ENCODE measurements at places on chromosomes 4 and X.
A peak's percentile ranks its signal among the peaks of the same experiment; 100 is the strongest.

DNA sequence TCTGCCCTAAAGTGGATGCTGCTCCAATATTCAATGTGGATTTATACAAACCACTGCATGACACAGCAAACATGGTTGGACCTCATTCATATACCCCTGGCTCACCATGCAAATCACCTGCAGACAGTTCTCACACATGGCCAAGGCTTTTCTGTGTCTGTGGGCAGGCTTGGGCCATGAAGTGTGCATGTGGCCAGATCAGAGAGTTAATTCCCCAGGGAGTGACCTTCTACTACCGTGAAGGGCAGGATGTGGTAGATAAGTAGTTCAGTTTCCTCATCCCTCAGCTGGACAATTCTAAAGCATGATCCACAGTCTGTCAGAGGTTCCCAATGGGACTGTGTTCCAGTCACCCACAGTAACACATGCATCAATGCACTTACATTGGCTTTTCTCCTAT, 24.6 kb upstream of the BCLAF3 start:
- DNase-seq, result no peak

GRCh38 chr4:123832173-123833026, 435.8 kb downstream of the SPRY1 start:
- DNase-seq, result no peak

DNA sequence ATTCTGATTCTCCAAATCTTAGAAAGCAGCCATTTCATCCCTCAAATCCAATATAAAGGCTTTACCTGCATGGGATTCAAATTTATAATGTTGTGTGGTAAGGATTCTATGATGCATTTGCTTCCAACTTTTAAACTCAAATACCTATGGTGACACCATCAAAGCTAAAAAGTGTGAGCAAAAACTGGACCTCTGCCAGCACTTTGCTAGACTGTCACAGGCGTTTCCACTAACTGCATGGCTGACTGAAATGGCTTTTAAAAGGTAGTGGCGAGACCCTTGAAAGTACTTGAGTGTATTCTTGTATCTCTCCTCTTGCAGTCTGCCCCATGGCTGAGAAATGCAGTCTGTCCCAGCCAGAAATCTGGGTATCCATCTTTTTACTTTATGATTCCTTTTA, 169.4 kb downstream of the AMELX start:
- no peak for DNase-seq

GRCh38 chr4:140703463-140703862, 52.7 kb downstream of the TBC1D9 start:
- DNase-seq, result no peak

DNA sequence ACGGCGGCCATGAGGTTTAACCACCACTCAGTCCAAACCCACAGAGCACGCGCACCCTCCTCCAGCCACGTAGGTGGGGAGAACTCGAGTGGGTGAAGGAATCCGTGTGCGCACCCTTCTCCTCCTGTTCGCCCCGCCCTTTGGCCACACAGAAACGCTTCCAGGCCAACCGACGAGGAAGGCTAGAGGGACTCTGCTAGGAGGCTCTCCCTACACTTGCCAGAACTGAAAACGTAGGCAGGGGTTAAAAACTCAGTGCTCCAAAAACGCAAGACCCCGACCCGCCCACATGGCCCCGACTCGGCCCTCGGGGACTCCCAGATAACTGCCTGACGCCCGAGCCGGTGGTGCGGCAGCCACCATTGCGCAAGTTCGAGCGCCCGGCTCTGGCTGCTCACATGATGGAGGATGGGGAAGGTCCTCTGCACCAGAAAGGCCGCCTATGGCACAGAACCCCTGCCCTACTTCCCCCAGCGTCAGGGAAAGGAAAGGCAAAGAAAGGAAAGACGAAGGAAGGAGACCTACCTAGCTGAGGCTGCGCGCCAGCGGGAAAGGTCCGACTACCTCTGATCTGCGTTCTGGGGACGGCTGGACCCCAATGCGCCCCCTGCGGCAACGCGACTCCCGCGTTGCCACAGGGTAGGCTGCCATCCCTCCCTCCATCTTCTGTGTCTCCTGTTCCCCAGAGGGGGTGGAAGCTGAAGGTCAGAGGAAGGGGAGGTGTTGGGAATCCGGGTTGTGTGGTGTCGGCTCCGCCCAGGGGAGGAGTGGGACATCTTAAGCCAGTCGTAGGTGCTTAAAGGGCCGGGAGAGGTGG, 201.9 kb upstream of the AGTR2 start:
- DNase-seq, result no peak

GRCh38 chrX:125710403-125711062, 390.9 kb downstream of the TEX13C start:
- DNase-seq, result no peak

DNA sequence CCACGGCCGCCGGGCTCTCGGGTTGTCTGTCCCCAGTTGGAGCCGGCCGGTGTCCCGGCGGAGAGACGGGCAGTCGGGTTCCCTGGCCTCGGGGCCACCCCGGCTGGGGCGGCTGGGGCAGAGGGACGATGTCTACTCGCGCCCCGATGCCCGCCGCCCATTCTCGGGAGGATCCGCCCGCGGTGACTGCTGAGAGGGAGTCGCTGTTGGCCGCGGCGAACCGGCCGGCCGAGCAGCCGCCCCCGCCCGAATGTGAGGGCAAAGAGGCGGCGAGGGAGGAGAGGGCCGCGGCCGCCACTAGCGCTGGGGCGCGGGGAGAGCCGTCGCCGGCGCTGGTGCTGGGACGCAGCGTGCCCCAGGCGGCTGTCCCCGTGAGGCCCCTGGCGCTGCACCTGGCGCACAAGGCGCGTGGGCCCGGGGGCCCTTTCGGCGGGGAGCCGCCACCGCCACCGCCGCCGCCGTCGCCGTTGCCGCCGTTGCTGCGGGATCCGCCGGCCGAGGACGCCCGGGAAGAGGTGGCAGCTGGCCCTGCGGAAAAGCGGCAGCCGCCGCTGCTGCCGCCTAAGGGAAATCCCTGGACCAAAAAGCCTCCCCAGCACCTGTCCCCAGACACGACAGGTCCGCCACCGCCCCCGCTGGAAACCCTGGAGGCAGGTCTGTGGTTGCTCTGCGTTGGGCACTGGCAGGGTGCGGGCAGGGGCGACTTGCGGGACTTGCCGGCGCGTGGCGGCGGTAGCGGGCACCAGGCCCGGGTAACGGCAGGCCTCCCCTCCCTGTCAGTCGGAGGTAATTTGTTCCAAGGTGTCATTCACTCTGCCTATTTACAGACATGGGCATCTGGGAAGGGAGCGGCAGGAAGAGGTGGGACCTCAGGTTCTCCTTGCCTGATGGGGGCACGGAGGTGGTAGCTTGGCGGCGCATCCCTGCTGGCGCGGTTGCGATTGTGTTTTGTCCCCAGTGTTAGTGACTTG, 739 bp downstream of the LARP1B start:
- peak; percentile 73 for DNase-seq

DNA sequence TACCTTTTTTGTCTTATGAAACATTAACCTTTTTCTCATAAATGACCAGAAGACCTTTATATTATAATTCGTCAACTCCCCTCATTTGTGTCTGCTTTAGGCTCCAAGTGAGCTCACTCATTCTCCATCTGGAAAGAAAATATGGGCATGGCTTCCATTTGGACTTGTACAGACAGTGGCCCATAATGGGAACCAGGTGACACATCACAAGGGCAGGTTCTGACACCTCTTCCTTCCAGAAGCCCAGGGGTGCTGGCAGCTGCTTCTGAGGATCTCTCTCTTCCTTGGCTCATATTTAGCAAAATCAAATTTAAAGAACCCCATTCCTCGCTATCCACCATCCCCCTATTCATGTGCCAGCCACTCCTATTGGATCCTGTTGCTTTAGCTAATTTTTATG, 69.6 kb downstream of the CD38 start:
- no peak for DNase-seq

GRCh38 chr4:165208221-165208652, 876 bp downstream of the KLHL2 start:
- no peak for DNase-seq

GRCh38 chr4:88911246-88912212, 145.5 kb downstream of the FAM13A start:
- DNase-seq, result no peak

- peak; percentile 47 for DNase-seq
Observed at GRCh38 chrX:17689971-17690409, 47.3 kb upstream of the SCML1 start.

DNA sequence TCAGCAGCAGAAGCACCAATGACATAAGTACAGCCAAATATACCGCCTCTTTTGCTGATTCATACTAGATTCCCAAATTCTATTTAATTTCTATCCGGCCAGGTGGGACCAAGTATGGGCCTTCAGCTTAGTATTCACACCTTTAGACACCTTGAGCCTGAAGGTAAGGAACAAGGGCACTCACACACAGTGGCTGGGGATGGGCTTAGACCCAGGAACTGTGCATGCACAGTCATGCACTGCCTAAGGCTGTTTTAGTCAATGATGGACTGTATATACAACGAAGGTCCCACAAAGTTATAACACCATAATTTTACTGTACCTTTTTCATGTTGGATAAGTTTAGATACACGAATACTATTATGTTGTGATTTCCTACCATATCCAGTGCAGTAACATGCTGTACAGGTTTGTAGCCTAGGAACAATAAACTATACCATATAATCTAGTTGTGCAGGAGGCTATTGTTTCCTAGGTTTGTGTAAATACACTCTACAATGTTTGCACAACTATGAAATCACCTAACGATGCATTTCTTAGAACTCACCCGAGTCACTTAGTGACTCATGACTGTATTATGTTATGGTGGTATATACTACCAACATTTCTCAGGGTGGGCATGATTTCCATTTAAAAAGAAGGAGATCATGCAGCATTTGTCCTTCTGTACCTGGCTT, 9.7 kb upstream of the CLNK start:
- no peak for DNase-seq

DNA sequence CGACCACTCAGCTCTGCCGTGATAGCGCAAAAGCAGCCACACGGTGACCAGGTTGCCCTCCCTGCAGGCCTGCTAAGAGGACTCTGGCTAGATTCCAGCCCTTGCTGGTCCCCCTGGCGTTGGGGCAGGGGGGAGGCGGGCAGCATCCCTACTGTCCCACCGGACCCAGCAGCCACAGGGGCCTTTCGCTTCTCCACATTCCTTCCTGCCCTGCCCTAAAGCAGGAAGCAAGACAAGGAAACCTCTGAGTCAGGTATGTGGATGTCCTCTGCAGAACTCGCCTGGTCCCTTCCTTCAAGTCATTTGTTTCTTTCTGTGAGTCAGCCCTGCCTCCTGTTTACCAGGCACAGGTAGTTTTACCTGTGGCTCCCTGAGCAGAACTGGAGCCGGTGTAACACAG, 60.2 kb upstream of the CLDN34 start:
- DNase-seq, result no peak

- no peak for DNase-seq
Observed at GRCh38 chr4:8410066-8410625, 30.4 kb downstream of the ACOX3 start.

DNA sequence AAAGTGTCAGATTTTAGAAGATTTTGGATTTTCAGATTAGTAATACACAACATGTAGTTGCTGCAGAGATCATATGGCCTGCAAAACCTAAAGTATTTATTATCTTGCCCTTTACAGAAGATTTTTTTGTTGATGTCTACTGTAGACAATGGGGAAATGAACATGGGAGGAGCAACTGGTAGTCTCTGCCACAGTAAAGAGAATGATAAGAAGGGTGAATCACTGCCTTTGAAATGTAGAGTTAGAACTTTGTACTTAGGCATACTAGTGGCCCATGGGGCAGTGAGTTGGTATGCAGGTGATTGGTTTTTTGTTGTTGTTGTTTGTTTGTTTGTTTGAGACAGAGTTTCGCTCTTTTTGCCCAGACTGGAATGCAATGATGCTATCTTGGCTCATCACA, 50.1 kb downstream of the GAB1 start:
- no peak for DNase-seq

- peak; percentile 69 for DNase-seq
Observed at GRCh38 chr4:88818631-88819470, 121.2 kb upstream of the NAP1L5 start.

DNA sequence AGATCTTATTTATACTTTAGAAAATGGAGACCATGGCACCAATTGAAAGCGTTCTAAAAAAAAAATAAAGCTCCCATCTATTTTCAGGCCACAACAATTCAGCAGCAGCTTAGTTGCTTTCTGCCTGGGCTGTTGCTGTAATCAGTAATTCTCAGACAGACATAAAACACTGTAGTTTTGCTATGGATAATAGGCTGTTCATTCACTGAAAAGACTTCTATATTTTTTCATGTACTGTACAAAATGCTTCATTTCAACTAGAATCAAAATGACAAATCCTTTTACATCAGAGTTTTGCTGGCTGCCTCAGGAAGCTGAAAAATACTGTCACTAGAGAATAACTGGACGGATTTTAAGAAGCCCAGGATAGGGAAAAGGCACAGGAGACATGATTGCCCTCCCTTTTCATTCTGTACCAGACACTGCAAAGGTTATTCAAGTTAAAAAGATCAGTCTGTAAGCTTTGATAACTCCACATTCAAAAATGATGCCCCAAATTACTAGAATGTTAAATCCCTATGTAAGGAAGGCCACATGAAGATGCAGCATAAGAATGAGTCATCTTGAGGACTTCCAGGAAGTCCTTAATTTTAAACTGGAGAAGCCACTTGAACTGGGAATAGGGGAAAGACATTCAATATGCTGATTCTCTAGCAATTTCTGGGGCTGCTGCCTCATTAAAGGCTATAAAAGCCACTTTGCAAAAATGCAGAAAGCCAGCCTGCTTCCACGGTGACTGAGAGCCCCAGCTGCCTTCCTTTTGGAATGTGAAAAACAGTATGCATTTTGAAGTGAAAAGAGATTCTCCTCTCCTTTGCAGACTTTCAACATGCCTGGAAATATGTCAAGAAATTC, 403.2 kb upstream of the RASGEF1B start:
- DNase-seq, result no peak

GRCh38 chr4:78517050-78517652, 34.4 kb upstream of the ANXA3 start:
- no peak for DNase-seq

DNA sequence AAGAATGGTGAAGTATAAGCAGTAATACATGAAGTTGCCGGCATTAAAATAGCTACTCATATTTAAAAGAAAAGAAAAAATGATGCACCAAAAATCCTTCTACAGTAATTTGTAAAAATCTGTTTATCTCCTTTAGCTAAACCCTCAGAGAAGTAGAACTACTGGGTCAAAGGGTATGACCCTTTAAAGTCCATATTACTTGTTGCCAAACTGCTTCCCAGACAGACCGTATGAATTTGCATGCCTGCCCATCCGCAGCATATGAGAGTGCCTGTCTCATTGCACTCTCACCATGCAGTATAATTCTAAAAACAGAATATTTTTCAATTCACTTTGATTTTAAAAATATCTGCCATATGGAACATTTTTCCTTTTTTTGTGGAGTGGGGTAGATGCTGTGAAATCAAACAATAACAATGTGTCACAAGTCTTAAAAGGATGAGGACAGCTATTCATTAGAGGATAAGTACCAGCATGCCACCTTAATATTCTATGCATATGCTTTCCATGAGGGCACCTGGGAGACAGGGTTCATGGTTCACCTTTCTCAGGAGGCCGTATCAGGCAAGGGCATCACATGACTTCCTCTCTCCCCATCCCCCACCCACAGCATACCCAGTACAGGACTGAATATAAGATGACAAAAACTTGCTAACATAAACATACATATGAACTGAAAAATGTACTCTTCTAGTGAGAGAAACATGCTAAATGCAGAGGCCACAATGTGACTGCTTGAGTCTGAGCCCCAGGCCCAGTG, 17.8 kb downstream of the ZDHHC9 start:
- DNase-seq, result no peak

GRCh38 chr4:102606846-102607450, 105.8 kb downstream of the NFKB1 start:
- DNase-seq, result no peak

GRCh38 chr4:183284965-183285364, 35.1 kb downstream of the CLDN22 start:
- no peak for DNase-seq

Measured in CD8-positive, alpha-beta T cell (primary cell).